Activated naive CD8-positive, alpha-beta T cell treated with anti-CD3 and anti-CD28 coated beads, Interleukin-2, amount 50 U/mL, for 24 hours (primary cell): ENCODE measurements at places on chromosomes 7 and 10.

DNA sequence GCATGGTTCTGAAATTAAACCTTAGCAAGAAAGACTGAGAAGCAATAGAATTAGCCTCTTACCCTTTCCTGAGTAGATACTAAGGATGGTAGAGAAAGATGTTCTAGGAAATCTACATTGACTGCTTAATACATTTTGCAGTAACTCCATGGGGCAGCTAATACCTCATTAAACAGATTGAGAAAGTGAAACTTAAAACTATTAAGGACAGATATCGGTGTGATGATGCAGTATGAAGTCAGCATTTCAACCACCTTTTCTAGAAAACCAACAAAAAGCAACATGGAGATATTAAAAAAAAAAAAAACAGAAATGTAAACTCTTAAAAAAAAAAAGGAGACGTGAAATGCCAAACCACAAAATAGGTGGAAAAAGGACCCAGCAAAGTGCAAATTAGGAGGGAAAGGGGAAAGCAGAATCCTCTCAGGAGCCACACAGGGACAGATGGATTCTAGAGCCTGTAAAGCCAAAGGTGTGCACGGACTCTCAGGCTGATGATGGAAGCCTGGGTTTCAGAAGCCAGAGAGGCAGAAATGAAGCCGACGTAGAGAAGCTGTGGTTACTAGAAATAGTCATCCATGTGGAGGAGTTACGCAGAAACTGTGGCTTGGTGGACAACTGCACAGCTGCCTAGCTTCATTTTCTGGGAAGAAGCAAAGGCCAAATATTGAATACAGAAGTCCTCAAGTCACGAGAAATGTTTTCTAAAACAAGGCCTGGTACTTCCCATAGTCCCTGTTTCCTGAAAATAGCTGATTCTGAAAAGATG is 38.1 kb upstream of the GPR141 start:
- H3K36me3 ChIP-seq, result no peaks in the 10 kb centered on the region
- H3K27ac ChIP-seq, result peak overlapping the region; percentile 42
- peaks cover 7% of the 10 kb centered on the region for H3K27me3 ChIP-seq
- no peaks in the 10 kb centered on the region for H3K4me1 ChIP-seq
- DNase-seq, result no peak

GRCh38 chr7:95330204-95330960 is 6.0 kb upstream of the PON1 start:
- peaks cover 12% of the 10 kb centered on the region for H3K4me1 ChIP-seq
- DNase-seq, result no peak
- H3K36me3 ChIP-seq, result no peaks in the 10 kb centered on the region
- H3K27me3 ChIP-seq, result peaks cover 8% of the 10 kb centered on the region
- H3K4me3 ChIP-seq, result peak overlapping the region; percentile 69

DNA sequence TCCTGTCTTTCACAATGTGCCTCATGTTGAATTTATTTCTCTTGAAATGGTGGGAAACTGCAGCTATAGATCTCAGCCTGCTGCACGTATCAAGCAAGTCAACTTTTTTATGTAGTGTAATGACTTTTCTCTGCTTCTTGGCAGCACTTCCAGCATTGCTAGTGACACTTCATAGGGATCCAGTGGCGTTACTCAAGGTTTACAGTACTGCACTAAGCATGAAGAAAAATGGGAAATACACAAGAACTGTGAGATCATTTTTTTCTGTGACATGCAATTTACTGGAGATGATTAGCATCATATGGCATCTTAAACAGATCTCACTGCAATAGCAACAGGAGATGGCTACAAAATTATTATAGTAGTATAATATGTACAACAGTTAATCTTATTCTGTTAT is 90.9 kb downstream of the POLR1F start:
- H3K4me3 ChIP-seq, result no peak overlapping the region
- H3K36me3 ChIP-seq, result no peaks in the 10 kb centered on the region
- H3K4me1 ChIP-seq, result no peaks in the 10 kb centered on the region
- no peak for DNase-seq

- no peaks in the 10 kb centered on the region for H3K4me1 ChIP-seq
- H3K27ac ChIP-seq, result no peak overlapping the region
- DNase-seq, result no peak
- no peak overlapping the region for H3K4me3 ChIP-seq
- peaks cover 5% of the 10 kb centered on the region for H3K27me3 ChIP-seq
These were observed 974.6 kb upstream of the CELF2 start for GRCh38 chr10:10043083-10043482.

DNA sequence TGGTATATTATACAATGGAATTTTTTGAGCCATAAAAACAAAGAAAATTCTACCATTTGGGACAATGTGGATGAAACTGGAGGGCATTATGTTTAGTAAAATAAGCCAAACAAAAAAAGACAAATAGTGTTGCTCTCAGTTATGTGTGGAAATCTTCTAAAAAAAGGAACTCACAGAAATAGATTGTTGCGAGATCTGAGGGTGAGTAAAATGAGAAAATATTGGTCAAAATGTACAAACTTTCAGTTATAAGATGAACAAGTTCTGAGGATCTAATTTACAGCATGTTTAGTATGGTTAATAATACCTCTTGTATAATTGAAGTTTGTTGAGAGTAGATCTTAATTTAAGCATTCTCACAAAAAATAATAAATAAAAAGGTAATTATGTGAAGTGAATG is 291.2 kb downstream of the KIF20B start:
- H3K27ac ChIP-seq, result no peak overlapping the region
- no peaks in the 10 kb centered on the region for H3K4me1 ChIP-seq
- no peak overlapping the region for H3K4me3 ChIP-seq

GRCh38 chr7:84474436-84474835 is 279.8 kb upstream of the SEMA3A start:
- no peak for DNase-seq
- H3K27me3 ChIP-seq, result no peaks in the 10 kb centered on the region
- H3K4me3 ChIP-seq, result no peak overlapping the region
- no peak overlapping the region for H3K27ac ChIP-seq
- H3K4me1 ChIP-seq, result no peaks in the 10 kb centered on the region
